ENCODE measurements at places on chromosomes 1 and 21.

GRCh38 chr1:71037829-71038620, 9.6 kb downstream of the PTGER3 start:
- no peak for DNase-seq

DNA sequence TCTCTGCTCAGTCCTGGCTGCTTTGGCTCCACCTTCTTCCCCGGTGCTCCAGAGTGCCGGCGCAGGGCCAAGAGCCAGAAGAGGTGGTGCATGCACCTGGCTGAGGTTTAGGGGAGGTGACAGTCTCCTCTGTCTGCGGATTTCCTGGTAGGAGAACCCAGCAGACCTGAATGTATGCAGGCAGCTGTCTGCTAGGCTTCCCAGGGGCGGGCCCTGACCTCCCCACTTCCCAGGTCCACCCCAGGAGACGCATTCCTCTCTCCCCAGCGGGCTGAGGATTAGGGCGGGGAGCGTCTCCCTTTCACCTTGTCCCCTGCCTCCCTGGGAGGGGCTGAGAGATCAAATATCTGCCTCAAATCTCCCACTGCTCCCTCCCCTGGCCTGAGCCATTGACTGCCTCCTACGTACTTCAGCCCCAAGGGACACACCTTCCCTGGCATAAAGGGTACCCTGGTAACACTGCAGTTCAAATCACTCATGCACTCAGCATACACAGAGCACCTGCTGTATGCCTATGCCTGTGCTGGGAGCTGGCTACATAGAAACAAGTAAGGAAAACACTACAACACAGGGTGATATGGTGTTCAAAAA, 27.5 kb downstream of the DMBX1 start:
- no peak for DNase-seq

GRCh38 chr1:15272009-15272781, 25.2 kb downstream of the FHAD1 start:
- peak; percentile 79 for DNase-seq

GRCh38 chr21:25560891-25561290, 46.4 kb downstream of the MRPL39 start:
- DNase-seq, result no peak

DNA sequence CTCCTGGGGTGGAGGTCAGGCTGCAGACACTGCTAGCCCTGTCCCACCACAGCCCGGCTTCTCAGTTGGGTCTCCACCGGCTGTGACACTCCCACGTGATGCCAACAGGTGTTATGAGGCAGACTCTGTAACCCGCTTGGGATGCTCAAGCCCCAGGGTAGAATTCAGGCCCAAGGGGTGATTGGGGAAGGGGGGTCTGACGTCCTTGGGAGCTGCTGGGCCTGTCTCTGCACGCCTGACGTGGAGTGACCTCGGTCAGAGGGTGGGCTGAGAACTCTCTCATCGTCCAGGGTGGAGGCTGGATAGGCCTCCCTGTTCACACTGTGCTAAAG, 7.7 kb upstream of the HES5 start:
- DNase-seq, result no peak

GRCh38 chr21:36005018-36005417, 55.3 kb downstream of the SETD4 start:
- no peak for DNase-seq

- no peak for DNase-seq
Measured at GRCh38 chr1:118862755-118863154, 125.4 kb downstream of the TBX15 start.

DNA sequence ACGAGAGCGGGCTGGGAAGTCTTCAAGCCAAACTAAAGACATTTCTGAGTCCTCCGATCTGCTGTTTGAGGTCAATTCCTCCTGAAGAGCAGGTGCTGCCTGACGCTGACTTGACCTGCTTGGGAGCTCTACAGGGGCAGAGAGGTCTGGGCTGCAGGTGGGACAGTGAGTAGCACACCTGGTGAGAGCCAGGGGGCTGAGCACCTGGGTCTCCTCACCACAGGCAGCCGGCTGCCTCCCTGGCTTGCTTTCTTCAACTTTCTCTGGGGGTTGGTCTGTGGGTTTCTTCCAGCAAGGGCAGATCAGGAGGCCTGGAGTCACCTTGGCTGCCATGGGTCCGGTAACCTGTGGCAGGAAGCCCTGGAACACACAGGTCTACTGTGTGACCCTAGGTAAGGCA, 107.4 kb upstream of the EDN2 start:
- DNase-seq, result no peak

GRCh38 chr1:236489710-236490377, 33.9 kb upstream of the LGALS8 start:
- DNase-seq, result peak; percentile 46

GRCh38 chr1:110734133-110734680, 59.5 kb upstream of the KCNA3 start:
- no peak for DNase-seq

- DNase-seq, result no peak
Measured at GRCh38 chr1:231359113-231359512, 21.0 kb downstream of the SPRTN start.

DNA sequence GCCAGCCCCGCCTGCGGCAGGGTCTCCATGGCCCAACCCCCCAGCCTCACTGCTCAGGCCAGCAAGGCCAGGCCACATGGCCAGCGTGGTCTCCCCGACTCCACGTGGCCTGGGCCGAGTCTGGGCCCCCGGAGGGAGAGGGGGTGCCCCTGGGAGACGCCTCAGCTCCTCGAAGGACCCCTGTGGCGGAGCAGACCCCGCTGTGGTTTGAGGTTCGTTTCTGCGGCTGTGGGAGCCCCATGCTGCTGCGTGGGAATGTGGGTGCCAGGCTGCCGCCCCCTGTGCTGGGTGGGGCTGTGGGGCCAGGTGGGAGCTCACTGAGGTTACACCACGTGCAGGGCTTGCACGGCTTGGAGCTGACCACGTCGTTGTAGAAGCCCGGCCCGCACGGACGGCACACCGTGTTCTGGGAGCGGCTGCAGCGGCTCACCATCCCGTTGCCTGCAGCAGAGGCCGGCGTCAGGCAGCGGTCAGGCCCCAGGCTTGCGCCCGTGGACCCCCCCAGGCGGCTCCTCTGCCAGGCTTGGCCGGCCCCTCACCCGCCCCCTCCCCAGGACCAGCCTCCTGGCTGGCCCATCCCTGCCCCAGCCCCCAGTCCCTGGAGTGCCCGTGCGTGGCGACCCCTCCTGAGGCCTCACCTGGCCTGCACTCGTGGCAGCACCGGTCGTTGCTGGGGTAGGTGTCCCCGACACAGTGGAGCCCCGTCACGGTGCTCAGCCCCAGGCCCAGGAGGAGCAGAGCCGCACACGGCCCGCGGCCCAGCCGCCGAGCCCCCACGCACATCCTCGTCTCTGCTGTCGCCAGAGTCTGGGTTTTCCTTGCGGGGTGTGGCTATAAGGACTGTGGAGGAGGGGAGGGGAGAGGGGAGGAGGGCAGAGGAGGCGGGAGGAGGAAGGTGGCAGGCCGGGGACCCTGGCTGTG, at the start of gene TNFRSF4:
TSS of gene TNFRSF4 (minus strand) at position 809 of the 921 bp plus-strand sequence. CDS start at position 783, 26 bp downstream.
- no peak for DNase-seq

DNA sequence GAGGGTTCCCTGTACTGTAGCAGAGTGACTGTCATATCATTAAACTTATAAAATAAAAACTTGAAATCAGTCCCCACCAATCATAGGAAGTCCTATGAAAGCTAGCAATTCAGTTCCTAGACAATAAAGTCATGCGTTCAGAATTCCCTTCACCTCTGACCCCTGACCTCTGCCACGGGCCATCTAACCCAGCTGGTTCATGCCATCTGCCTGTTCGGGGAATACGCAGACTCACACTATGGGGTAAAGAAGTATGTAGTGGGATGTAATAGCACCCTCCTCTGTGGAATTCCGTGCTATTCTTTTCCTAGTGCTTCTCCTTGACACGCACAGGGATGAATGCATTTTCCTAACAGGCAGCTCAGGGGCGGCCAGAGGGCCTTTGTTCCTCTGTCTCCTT, 2.1 kb downstream of the GSTM4 start:
- DNase-seq, result no peak

GRCh38 chr1:23273450-23274133, 56.3 kb upstream of the HTR1D start:
- DNase-seq, result peak; percentile 60

DNA sequence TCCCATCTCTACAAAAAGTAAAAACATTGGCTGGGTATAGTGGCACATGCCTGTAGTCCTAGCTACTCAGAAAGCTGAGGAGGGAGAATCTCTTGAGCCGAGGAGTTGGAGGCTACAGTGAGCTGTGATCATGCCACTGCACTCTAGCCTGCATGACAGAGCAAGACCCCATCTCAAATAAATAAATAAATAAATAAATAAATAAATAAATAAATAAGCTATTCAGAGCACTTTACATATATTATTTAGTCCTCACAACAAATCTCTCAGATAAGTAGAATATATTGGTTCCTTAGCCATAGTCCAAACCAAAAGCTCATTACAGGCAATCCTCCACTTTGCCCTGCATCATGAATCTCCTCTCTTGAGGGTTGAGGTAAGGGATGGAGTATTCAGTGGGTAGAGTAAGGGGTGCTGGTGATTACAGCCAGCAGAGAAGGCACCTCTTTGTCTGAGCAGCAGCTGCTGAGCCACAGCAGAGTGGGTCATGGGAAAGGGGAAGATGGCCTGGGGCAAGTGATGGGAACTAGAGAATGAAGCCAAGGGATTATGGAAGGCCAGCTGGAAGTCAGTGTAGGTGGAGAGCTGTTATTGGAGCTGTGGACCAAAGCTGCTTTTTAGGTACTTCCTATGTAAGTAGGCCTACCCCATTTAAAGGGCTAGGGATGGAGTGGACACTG, 115.5 kb upstream of the ZNF644 start:
- DNase-seq, result no peak

GRCh38 chr1:17561561-17561985, 22.1 kb downstream of the ARHGEF10L start:
- no peak for DNase-seq

DNA sequence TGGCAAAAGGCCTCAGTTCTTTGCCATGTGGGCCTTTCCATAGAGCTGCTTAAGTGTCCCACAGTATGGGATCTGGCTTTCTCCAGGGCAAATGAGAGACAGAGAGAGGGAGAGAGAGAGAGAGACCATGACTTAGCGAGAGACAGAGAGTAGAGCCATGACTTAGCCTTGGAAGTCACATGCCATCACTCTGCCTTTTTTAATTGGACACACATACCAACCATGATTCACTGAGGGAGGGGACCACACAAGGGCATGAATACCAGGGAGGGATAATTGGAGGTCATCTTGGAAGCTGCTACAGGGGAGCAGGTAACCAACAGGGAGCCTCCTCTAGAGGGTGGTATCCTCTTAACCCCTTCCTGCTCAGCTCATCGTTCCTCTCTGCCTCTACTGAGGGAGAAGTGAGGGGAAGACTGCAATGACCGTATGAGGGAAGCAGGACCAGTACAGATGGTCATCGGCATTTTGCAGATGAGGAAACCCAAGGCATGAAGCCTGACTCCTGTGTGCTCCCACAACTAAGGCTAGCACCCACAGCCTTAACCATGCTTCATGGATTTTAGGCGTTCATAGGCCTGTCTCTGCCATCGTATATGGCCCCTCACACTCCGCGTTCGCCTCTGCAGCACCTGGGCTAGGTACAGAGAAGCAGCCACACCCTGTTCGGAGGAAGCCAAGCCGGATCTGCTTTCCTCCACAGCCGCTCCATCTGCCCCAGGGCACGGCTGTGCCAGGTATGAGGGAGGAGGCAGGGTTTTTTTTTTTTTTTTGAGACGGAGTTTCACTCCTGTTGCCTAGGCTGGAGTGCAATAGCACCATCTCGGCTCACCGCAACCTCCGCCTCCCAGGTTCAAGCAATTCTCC, 38.6 kb downstream of the MEF2D start:
- no peak for DNase-seq

DNA sequence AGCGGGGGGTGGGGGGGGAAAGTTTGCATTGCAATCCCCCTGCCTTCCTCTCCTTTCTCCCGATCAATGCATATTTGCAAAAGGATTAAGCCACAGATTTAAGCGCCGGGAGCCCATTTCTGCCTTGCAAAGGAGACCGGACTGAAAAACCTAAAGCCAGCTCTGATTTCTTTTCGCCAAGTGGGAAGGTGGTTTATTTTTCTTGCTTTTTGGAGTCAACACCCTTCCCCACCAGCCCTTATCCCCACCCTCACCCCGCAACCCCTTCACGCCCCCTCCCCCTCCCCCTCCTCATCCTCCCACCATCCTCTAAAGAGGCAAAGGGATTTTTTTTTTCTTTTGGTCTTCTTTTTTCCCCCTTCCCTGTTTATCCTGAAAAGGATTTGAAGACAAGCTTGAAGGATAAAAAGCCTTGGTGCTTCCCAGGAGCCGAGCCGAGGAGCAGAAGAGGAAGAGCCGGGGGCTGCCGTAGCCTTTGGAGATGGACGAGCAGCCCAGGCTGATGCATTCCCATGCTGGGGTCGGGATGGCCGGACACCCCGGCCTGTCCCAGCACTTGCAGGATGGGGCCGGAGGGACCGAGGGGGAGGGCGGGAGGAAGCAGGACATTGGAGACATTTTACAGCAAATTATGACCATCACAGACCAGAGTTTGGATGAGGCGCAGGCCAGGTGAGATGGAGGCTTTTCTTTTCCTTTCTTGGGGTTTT, 513 bp downstream of the PBX1 start:
- no peak for DNase-seq

DNA sequence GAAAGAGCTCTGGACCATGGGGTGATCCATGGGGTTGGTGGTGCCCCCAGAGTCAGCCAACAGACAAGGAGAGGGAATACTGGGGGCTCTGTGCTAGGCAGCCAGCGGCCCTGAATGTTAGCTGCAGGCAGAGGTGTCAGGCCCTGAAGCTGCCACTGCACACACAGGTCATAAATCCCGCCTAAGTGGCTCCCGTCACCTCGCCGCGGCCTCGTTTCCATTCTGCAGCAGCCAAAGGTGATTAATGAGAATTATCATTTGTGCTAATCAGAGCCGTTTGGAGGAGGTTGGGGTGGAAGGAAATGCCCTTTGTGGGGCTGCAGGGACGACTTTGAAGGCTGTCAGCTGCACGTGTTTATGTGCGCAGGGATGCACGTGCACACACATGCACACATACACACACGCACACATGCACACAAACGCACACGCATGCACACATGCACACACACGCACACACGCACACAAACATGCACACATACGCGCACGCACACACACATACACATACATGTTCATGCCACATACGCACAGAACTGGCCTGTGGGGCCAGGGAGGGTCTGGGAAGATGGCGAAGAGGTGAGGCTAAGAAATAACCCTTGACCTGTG, 88.8 kb upstream of the ARHGEF16 start:
- no peak for DNase-seq

- no peak for DNase-seq
Measured at GRCh38 chr1:155245163-155245524, 10.1 kb downstream of the ENTREP3 start.

- DNase-seq, result no peak
Measured at GRCh38 chr1:160046494-160047110, 14.8 kb upstream of the PIGM start.

GRCh38 chr21:28337315-28337714, 655.4 kb downstream of the LTN1 start:
- DNase-seq, result peak; percentile 58

- no peak for DNase-seq
Measured at GRCh38 chr1:15008783-15009729, 144.5 kb upstream of the TMEM51 start.

DNA sequence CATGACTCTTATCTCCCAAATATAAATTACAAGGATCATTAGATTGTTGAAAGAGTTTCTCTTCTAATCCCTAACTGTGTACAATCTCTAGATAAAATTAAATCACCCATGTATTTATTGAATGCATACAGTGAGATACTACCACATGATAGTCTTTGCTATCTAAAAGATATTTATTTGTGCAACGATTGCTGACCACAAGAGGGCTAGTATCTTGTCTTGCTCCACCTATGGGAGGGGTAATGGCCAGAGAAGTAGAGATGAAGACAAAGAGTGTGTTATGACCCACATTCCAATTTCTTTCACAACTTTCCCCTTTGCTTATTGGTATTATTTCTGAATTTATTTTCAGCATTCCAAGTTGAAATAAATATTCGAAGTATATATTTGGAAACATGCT, 13.7 kb downstream of the PYHIN1 start:
- no peak for DNase-seq
